ENCODE measurements at places on chromosomes 4 and X. TPM values are rescaled to one million over a fixed set of nuclear protein-coding genes. Genes with fewer than 3 reads are reported as not detected.

Gene RHOXF2B
- not detected for total RNA-seq

DNA sequence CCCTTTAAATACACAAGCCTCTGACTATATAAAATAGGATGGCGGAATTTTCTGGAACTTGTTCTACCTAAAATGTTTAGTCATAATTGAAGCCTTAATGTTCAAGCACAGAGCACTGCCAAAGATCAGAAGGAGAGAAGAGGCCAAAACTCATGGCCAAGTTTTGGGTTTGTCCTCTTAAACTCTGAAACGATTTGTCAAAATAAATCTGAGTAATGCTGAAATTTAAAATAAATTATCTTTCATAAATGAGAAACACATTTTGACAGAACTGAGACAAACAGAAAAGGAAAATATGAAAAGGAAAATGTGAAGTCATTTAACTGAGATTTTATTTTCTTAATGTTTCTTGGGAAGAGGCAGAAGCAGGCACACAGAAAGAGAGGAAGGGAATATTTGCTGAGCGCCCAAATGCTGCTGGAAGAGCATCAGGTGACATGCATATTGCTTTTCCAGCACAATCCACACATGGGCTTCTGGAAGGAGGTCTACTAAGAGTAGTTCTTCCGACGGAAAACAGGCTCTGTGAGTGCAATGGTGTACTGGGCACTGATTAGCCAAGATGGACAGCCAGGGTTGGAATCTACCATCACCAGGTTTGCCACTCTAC is 47.4 kb upstream of the ZNF518B start:
- no peak for DNase-seq

- DNase-seq: no peak
Observed at GRCh38 chrX:56794404-56795230, 65.6 kb downstream of the NBDY start.

GRCh38 chr4:161573836-161574235 is 590.0 kb downstream of the FSTL5 start:
- no peak for DNase-seq

GRCh38 chr4:157713342-157713741 is 459.5 kb downstream of the GASK1B start:
- no peak for DNase-seq
